Cardiac septum (tissue), 1 donor: ENCODE measurements at places on chromosomes 2 and 18. TPM values are rescaled to one million over a fixed set of nuclear protein-coding genes. Genes with fewer than 3 reads are reported as not detected.

Gene LINC00305
- total RNA-seq = not detected

Gene MYL1
- 17.5 TPM for total RNA-seq

Gene HOXD13
- not detected for total RNA-seq

Gene PHLPP1
- total RNA-seq = 4.8 TPM

Gene ANKZF1
- total RNA-seq = 22.4 TPM

DNA sequence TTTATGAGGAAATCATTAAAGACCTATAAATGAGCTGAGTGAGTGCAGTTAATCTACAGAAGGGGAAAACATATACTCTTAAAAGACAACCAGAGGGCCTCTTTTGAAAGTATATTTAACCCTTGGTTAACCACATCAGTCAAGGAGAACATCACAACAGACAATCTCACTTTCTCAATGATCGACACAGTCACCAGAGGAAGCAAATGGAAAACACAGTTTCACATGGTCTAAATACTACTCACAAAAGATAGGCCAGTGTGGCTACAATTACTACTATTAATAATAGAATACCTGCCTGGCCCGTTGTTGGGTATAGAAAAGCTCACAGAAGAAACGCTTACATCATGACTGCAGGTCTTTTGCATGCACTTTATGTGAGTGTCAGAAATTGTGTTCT is 426.2 kb downstream of the NCKAP5 start:
- no peak for DNase-seq

DNA sequence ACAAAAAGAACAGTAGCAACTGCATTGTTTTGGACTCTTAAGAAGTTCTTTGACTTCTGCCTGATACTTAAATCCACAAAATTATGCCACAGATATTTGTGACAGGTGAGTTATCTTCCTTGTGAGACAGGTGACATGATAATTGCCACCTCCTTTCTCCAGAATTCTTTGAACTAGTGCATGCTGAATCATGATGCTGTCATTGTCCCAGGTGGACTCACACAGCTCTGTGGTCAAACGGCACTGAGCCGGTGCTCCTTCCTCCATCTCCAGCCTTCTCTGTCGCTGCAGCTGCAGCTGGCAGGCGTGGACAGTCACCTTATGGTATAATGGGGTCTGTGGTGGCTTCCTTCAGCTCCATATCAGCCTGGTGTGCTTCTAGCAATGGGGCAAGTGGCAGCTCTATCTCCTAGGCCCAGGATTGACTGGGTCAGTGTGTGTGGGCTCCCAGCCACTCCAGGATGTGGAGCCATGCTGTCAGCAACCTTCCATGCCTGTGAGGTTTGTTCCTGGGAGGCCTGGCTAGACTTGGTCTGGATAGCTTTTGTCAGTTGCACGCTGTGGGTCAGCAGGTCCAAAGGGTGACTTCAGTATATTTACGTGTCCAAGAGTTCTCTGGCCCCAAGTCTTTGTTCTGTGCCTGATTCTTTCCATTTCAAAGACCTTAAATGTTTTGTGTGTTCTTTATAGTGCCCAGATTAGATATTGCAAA is 15.7 kb downstream of the ARMC9 start:
- no peak for DNase-seq

- DNase-seq = peak; percentile 14
Observed at GRCh38 chr18:47745227-47745626, 185.2 kb downstream of the SMAD2 start.

- no peak for DNase-seq
Observed at GRCh38 chr2:120940319-120940696, 204.6 kb downstream of the GLI2 start.

DNA sequence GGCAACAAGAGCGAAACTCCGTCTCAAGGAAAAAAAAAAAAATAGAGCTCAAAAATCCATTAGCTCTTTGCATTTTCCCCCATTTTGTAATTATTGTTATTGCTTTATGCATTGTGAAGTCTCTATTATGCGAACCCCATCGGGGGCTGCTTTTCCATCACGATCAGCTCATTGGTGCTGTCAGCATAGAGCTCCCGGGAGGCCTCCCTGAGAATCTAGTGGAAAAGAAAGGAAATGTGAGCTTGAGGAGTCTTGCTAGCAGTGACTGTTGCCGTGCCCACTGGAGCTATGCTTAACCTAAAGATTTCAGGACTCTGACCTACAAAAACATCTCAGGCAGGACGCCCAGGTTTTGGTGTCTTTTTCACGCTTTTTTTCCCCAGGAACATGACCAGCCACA is 102.6 kb upstream of the NDUFV2 start:
- DNase-seq = no peak

DNA sequence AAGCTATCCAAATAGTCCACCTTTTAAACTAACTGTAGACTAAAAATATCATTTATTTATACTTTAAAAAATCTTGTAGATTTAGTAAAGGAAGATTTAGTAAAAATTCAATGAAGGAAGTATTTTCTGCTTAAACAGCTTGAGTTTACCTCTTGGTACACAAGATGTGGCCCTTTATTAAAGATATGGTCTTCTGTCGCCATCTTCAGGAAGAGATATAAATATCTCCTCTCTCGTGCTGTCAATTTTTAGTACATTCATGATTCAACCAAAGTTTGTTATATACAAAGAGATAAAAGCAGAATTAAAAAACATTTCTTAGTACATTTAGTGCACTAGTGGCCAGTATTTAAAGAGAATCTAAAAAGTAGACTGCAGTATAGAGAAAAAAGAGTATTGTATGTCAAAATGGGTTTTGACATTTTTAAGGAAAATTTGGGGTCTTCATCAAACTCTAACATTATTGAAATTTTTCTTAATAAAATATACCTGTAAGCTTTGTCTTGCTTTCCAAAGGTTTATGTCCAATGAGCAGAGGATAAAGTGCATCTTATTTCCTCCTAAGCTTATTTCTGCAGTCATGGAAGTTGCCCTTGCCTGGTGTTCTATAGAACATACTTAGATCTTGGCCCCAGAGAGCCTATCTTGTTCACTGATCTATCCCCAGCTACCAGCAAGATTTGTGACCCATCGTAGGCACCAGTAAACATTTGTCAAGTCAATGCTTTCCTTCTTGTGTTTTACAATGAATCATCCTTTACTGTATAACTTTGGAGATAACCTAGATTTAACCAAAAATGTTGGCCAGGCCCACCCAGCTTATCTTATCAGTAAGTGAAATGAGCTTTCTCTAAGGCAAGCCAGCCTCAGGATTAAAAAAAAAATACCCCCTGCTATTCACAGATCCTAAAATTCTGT is 18.5 kb upstream of the EML6 start:
- DNase-seq = no peak

DNA sequence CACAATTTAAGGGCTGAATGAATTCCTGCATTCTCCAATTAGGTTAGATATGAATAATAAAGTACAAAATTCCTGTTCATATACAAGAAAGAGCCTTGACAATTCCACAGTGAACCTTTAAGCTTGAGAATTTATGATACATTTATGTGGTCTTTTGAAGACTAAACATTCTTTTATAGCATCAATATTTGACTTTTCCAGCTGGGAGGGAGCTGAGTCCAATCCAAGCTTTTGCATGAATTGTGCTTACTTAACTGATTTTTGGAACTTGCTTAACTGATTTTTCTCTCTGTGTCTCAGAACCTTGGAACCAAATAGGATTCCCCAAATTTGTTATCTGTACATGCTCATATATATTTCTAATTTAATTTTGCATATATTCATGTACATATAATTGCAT is 388.0 kb downstream of the TRIB2 start:
- no peak for DNase-seq

DNA sequence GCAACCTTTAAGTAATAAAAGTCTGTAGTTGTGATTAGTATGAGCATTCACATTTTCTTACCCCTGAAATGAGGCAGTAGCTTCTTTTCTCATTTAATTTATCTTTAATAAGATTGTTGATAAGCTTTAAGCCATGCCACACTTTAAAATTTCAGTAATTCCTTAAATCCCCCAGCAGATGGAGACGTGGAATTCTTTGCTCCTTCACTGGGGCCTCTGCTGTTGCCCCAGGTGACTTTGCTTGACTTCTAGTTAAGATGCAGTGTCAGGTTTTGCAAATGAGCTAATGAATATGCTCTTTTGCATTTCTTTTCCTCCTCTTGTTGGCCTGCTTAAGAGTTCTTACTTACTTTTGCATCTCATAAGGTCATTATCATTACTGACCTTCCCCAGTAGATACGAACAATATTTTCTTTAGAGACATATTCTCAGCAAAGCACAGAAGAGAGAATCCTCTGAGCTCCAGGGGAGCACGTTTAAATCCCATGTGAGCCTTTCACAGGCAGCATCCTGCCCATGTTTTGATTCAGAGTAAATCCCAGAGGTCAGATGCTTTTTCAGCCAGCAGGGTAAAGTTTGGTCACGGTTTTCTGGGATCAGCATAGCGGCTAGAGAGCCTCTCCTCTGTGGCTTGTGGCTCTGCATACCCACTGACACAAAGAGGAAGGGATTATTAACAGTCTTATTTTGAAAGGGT is 222.9 kb downstream of the PTPRM start:
- DNase-seq = no peak

DNA sequence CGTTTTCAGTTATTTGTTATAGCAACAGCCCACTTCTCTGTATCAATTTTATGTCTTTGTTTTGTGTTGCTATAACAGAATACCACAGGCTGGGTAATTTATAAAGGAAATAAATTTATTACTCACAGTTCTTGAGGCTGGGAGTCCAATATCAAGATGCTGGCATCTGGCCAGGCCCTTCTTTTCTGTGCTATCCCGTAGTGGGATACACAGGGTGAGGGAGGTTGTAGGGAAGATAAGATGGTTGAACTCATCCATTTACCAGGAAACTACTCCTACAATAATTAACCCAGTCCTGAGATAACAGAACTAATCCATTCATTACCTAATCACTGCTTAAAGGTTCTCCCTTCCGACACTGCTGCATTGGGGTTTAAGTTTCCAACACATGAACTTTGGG is 220.7 kb downstream of the TPGS2 start:
- DNase-seq = no peak

DNA sequence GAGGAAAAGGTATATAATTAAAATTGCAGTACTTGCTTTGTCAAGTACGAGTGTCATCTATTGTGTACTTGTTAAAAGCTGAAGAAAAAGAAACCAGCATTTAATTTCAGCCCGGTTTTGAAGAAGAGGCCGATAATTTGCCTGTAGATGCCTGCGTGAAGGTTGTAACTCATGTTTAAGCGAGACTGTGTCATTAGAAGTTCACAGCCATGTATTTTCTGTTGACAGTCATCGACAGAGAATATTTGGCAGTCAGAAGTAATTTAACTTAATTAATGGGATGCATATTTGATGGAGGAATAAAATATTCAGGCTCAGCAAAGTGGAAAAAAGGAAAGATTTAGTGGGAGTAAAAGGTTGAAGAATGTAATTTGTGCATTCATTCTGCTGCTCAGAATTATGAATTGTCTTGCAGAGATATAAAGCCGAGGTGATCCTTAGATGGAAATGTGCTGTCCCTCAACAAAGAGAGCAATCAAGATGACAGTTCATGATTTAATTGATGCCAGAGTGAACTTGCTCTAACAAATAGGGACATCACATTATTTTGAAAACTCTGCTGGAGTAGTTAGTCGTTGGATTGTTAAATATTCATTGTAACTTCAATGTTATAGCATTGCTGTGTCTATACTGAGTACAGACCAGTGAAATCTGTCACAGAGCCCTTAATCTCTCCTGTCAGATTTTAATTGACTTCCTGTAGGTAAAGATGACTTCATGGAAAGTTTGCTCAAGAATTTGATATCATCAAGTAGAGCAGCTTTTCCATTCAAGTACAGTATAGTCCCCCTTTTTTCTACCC is 53.9 kb downstream of the ZNF407 start:
- DNase-seq = no peak

- no peak for DNase-seq
Observed at GRCh38 chr2:156340804-156341451, 8.4 kb upstream of the NR4A2 start.

DNA sequence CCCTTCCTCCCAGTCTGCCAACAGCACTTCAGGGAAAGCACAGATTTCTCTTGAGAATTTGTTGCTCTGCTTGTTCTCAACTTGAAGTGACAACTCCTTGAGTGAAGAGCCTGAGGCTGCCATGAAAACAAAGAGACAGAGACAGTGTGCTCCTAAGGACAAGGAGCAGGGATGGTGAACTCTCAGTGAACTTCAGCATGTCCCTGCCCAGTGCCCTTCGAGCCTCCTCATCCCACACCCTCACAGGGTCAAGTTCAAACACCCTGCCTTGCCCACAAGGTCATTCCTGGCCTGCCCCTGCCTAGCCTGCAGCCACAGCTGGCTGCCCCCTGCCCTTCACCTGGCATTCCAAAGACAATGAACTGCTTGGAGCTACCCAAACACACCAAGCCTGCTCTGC is 343.5 kb upstream of the KLHL29 start:
- no peak for DNase-seq

- DNase-seq = no peak
Observed at GRCh38 chr2:8573234-8573941, 108.5 kb upstream of the ID2 start.

GRCh38 chr18:45518311-45519155 is 96.7 kb upstream of the SLC14A2 start:
- no peak for DNase-seq

DNA sequence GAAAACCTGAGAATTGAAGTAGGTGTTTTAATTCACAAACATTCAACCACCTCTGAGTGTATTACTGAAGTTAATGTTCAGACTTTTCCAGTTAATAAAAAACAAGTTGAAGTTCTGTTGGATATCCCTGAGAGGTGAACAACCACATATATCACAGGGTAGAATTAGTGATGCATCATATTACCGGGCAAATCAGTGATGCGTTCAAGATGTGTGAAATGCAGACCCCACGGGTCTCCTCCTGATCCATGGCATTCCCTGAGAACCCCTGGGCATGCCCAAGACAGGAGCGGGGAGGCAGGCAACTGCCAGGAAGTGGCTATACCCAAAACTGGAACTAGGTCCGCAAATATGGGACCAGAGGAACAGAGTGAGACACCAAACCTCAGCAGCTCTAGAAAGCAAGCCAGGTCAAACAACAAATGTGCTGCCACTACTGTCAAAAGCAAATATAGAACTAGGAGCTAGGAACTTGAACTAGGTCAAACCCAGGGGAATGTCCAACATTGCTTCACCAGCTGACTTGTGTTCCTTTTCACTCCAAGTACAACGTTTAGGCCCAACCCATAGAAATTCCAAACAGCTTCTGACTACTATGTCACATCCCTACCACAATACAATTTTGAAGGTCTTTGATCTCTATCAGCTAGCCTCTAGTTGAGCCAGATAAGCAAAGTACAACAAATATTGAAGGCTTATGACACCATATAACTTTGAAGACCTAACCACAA is 20.2 kb downstream of the PSTPIP2 start:
- no peak for DNase-seq
